D721Med (cell line): ENCODE measurements at places on chromosomes 1 and 21.

GRCh38 chr1:178209935-178210334, 116.0 kb downstream of the RASAL2 start:
- DNase-seq = no peak

GRCh38 chr1:171372418-171373084, 58.6 kb downstream of the FMO4 start:
- DNase-seq = no peak

DNA sequence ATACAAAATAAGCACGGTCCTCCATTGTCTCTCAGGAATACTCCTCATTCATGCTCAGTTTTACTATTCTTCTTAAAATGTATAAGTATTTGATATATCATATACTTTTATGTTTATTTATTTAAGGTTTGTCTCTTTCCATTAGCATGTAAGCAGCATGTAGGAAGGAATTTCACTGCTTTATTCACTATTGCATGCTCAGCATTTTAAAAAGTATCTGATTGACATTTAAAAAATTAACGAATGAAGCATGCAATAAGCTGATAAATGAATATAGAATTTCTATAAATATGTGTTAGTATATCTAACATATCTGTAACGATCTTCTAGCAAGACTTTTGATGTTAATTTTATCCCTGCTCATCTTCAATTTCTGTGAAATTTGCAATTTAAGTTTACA, 402.7 kb upstream of the BRINP3 start:
- DNase-seq = no peak

- no peak for DNase-seq
Measured at GRCh38 chr1:232463225-232463624, 166.7 kb downstream of the SIPA1L2 start.

DNA sequence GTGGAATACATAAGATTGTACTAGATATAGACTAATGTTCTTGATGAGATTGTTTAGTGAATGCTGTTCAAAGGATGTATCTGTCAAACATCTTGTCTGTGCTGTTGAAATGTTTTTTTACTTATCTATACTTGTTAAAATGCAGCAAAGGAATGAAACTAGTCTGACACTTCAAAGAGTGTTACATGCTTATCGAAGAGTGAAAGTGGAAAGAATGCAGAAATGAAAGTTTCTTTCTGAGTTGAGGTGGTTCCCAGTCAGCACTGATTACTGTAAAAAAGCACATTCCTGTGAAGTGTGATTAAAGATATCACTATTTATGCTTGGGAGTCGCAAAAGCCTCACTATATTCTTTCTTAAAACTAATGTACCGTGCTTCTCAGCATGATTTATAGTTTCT, 1225.2 kb downstream of the NCAM2 start:
- DNase-seq = no peak

GRCh38 chr1:6794164-6794563, 8.9 kb downstream of the CAMTA1 start:
- DNase-seq = no peak

GRCh38 chr1:57254022-57254421, 169.8 kb downstream of the DAB1 start:
- no peak for DNase-seq

DNA sequence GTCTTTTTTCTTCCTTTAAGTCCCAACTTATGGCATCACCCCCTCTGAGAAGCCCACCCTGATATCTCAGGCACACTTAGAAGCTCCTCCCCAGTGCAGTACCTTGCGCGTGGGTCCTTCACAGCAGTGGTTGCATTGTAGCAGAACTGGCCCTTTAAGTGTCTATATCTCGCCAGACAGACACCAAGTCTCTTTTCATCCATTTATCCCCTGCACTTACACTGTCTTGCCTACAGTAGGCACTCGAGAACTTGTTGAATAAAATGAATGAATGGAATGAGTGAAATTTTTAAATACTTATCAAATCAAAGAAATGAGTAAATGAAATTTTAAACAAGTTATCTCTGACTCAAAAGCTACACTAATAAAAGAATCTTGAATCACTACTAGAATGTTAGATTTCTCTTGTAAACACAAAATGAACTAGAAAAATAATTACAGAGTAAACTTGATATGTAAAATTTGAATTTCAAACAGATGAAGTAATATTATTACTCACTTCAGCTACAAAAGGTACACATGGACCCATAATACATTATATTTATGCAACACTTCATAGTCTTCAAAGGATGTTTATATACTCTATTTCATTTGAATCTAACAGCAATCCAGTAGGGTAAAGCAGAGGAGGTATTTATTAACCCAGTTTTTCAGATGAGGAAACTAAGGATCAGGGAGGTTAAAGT, 54.7 kb upstream of the MAN1A2 start:
- no peak for DNase-seq

GRCh38 chr1:25675729-25676476, 59.3 kb downstream of the MAN1C1 start:
- no peak for DNase-seq

DNA sequence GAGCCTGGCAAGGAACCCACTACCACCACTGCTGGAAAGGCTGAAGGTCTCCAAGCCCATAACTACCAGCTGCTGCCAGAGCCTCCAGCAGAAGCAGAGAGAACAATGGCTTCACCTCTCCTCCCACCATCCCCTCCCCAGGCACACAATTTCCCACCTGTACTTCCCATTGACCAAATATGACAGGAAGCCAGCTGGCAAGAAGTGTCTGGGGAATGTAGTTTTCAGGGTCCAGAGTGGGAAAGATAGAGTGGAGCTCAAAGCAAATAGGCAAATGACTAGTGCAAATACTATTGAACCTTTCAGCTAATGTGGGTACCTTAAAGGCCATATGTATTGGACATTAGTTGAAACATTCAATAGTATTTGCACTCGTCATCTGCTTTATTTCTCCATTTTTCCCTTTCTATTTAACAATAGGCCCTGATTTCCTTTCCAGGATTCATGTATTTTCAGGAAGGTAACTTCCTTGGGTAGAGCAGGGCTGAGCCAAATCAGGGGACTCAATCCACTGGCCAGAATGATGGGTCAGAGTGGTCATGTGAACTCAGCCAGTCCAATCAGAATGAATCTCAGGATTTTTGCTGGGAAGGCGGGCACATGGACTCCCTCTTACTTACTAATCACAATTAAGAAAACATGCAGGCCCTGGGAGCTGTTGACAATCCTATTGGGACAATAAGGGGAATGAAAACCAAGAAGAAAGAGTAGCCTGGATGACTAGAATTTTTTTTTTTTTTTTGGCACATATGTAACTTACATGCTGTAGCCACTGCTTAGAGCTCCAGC, 12.1 kb upstream of the NFYC start:
- DNase-seq = no peak

DNA sequence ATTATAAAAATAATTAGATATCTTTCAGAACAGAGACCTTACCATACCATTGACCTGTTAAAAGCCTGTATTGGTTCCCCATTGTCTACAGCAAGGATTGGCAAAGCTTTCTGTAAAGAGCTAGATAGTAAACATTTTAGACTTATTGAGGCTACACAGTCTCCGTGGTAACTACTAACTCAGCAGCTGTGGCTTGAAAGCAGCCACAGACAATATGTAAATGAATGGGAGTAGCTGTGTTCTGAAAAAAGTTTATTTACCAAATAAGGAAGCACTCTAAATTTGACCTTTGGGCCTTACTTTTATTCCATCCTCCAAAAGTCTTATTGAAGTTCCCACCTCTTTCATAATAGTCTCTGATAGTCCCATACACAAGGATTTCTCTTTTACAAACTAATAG, 39.7 kb downstream of the NUP210L start:
- DNase-seq = no peak

- DNase-seq = no peak
Measured at GRCh38 chr1:145782272-145783099, 41.4 kb downstream of the RNF115 start.

GRCh38 chr1:17441265-17441992, 2.0 kb upstream of the RCC2 start:
- DNase-seq = no peak

DNA sequence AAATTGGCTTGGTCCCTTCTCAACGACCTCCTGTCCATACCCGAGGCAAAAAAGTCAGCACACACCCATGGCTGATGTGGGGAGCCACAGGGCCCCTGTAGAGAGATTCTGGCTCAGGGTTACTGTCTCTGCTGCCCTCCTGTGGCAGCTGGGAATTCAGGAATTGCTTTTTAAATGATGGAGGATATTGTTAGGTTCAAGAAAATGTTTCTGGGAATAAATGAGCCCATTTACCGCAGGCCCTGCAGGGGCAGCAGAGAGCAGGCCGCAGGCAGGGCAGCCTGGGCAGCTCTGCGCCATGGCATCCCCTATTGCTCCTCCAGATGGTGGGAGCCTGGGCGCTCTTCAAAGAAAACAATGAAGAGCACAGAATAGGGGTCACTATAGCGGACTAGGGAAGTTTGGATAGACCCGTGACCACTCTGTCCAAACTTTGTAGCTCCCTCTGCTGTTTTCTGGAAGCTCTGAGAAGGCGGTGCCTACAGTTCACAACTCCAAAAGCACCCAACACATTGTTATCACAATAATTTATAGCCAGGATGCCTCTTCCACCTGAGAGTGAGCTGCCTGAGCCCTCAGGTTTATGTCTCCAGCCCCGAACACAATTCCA, 201.1 kb downstream of the BACH1 start:
- peak; percentile 27 for DNase-seq

GRCh38 chr1:196056966-196057365, 551.3 kb downstream of the KCNT2 start:
- DNase-seq = no peak

DNA sequence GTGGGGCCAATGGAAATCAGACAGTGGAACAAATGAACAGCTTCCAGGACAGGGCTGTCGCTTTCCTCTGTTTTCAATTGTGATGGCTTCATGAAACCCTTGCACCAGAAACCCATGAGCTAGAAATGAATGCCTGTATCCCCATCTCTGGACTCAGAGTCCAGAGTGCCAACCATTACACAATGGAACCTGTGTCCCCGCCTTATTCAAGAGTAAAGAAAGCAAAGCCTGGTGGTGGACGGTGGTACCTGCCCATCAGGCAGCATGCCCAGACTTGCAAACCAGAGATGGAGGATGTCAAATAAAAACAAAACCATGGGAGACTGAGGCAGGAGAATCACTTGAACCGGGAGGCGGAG, 4.4 kb upstream of the CAPN2 start:
- no peak for DNase-seq

GRCh38 chr1:208351838-208352237, 107.7 kb upstream of the PLXNA2 start:
- DNase-seq = no peak
